ENCODE measurements at places on chromosomes 16 and 17.
A peak's percentile ranks its signal among the peaks of the same experiment; 100 is the strongest.

DNA sequence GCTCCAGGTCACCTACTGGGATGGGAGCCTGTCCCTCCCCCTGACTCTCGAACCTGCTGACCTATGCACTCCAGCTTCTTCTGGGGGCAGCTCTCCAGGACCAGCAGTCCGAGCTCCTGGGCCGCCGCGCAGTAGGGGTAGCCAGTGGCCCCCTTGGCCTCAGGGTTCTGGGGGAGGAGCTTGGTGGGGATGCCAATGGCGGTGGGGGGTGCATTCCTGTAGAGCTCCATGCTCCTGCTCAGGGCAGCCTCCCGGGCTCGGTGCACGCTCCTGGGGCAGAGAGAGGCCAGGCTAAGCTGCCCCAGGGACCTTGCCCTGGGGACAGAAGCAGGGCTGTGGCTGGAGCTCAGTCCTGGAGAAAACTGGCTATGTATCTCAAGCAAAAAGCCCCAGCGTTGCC is 7.7 kb upstream of the SPATA2L start:
- no peak for DNase-seq

DNA sequence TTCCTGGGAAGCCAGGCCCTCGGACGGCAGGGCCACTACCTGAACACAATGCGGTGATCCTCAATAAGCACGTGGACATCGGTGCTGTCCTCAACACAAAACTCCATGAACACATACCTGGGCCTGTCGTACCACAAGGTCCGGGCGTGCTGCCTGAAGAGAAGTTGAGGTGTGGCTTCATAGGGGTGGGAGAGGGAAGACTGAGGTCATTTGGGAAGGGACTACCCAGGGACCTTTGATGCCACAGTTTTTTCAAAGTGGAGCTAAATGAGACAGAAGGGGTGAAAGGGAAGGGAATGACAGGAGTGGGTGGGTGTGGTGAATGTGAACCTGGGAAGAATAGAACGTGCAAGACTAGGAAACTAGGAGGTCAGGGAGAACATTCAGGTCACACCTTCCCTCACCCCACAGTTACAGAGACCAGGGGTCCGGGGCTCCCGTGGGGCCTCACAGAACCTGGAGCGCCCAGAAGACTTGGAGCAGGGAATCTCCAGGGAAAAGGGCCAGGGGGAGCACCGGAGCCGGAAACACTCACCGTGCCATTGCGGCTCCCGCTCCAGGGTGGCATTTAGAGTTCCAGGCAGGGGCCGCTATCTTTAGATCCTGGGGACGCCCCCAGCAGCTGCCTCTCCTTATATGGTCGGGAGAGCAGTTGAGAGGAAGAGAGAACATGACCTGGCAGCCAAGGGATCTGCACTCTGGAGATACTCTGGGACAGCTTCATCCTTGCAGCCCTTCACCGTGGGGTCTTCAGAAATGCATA is at the start of gene PTGES3L:
Gene PTGES3L, minus strand, starts transcription at position 570 of the 763 bp plus-strand sequence. Its CDS starts 27 bp downstream, at position 543.
- DNase-seq: peak; percentile 3

DNA sequence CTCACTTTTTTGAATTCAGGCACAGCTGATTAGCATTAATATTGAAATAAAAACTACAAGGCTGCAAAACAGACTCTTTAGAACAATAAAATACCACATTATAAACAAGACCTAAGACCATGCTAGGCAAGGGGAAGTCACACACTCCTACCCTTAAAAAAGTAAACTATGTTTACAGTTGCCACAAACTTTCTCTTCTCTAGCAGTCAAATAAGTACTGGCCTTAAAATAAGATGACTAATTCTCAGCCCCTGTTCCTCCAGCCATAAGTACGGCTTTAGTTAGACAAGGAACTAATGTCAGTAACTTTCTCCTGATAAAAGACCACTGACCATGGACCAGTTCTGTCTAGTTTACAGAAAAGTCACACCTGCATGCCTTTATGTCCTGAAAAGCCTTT is 19.5 kb upstream of the CPHXL start:
- DNase-seq: no peak

DNA sequence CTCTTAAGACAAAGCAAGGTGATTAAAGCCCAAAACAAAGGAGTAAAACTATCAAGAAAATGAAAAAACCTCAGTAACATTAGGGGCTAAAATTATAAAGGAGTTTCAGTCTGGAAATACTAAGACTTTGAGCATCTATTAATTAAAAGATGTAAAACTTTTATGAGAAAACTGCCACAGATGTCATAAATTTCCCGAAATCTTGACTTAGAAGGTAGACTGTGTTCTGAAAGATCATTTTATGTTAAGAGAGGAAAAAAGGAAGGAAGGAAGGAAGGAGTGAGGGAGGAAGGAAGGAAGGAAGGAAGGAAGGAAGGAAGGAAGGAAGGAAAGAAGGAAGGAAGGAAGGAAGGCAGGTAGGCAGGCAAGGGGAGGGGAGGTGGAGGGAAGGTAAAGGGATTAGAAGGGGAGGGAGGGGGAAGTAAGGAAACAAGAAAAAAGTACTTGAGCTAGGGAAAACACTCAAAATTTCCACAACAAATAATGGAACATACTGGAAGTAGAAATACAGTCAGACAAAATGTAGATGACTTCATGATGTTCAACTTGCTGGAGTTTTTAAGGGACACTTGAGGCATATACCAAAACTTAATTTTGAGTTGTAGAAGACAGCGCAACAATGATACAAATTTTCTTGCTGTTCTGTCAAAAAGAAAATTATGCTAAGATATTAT is 2.0 kb downstream of the KRTAP4-5 start:
- DNase-seq: no peak

DNA sequence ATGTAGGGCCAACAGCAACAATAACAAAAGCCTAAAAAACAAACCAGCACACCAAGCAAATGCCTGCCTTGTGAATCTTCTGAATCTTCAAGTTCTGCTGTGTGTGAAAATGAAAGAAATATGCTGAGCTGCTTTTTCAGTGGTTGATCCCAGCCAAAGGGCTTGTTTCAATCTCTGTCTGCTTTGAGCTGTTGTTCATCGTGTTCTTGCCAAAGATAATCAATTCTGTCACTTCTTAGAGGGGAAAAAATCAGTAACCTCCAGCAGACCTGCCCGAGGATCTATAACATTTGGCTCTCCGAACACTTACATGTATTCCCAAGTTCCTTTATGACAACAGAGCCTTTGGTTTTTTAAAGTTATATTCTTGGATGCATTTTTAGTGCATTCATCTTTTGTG is 65.9 kb downstream of the VPS35L start:
- DNase-seq: no peak

GRCh38 chr17:57562184-57562698 is 182.9 kb downstream of the CCDC182 start:
- no peak for DNase-seq

DNA sequence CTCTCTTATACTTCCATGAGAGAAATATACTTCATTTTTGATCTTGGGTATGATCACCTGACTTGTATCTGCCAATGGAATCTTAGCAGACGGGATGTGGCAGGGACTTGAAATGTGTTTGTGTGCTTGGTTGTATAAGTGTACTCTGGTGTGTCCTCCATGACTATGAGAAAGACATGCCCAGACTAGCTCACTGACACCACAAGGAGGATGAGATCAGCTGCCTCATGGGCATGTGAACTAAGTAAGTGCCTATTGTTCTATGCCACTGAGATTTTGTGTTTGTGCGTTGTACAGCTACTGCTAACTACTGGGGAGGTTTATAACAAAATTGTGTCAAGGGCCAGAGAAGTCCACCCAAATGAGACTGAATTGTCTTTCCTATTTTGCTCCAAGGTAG is 402.2 kb upstream of the SALL1 start:
- DNase-seq: no peak

DNA sequence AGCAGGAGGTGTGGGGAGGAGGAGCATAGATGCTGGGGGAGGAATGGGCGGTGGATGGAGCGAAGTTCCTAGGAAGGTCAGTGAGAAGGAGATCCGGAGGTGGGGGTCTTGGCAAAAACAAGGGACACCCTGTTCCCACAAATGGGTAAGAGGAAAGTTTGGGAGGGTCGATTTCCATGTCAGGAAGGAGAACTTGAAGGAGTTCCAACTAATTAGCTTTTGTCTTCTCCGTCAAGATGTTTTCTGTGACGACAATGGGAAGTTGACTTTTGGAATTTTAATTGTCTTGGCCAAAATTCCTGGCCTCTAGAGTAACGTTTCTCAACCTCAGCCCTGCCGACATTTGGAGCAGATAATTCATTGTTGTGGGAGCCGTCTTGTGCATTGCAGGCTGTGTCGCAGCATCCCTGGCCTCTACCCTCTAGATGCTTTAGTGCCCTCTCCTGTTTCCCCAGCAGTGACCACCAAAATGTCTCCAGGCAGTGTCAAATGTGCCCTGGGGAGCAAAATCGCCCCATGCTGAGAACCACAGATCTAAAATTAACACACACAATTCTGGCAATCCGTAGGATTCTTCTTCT is 97.1 kb downstream of the PITPNC1 start:
- DNase-seq: no peak

DNA sequence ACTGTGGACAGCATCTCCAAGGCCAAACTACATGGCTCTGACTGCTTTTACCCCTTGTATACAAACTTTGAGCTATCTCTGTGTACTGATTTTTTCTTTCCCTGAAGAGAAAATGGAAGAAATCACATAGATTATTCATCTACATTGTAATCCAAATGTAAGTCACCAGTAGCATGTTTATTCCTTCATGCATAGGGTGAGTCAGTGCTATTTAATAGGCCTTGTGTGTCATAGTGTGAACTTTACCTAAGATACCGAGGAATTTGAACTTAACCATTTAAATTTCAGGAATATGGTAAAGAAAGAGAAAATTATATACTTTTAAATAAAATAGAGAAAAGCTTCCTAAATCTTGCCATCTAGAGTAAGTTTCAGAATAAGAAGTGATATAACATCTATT is 16.5 kb downstream of the PHKB start:
- DNase-seq: no peak

DNA sequence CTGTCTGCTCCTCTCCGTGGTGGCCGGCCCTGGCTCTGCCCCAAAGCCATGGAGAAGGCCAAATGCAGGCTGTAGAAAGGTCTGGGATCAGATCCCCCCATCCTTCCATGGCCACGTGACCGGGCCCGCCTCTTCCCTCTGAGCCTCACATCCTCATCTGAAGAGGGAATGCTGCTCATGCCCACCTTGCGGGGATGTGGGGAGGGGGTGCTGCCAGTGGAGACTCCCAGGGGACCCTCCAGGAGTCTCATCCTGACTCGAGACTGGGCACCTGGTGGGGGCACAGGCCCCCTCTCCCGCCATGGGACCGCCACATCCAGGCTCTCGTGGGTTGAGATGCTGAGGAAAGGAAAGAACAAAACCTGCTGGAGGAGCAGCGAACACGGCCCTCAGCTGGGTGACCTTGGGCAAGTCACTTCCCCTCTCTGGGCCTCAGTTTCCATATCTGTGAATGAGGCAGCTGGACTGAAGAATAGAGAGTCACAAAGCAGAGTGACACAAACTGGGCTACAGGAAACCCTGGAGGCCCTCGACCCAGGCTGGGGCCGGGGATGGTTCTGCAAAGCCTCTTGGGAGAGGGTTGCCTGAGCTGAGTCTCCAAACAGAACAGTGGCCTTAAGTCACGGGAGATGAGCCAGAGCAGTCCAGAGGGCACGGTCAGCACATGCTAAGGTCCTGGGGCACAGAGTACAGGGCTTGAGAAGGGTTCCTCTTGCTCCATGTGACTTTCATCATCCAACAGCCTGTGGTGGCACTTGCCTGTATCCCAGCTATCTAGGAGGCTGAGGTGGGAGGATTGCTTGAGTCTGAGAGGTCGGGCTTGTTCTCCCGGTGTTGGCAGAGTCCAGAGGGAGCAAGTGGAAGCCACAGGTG is 30.1 kb downstream of the SOCS1 start:
- DNase-seq: no peak

GRCh38 chr16:10849736-10850477 is 27.1 kb upstream of the CIITA start:
- DNase-seq: no peak

DNA sequence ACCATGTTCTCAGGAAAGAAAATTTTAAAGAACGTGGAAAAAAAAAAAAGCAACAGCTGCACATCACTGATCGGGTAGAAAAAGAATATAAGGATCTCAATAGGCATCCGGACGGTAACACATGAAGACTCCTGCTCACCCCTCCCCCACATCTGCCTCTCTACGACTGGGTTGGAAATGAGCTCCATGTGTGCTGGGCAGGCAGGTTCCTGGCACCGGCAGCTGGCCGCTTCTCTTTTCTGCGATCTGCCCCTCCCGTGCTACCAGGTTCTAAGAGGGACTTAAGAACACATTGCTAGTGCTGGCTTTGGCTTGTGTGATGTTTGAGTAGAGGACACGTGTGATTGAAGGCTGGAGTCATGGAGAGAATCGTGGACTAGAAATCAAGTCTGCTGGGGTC is 115.5 kb downstream of the AATF start:
- no peak for DNase-seq

GRCh38 chr17:38510421-38511149 is 82.3 kb downstream of the ARHGAP23 start:
- DNase-seq: no peak

DNA sequence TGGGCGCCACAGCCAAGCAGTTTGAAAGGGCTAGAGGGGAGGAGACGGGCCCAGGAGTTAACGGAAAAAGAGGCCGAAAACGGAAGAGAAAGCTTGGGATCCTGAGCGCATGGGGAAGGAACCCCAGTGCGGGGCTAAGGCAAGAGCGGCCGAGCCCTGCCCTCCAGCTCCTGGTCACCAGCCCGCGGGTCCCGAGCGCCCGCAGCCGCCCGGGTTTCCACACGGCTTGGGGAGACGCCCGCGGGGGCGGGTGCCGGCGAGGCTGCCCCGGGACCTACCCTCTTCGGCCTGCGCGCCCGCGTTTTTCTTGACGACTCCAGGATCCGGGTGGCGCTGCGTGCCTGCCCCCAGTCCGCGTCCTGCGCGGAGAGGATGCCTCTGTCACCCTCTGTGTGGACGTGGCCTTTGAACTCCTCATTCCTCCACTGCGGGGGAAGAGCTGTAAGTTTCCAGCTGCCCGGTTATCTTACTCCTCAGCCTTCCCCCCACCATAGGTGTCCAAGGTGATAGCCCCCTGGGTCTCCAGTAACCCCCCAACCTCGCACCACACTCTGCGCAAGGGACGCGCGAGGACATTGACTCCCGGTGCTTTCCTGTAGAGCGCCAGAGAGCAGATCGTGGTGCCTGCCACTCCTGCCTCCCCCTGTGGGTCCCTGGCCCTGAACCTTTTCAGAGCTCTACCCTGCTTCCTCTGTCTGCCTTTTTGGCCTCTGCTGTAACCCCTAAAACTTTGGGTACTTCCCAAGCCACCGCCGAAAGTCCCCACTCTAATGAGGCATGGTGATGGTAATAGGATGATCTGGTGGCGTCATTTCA is 1.7 kb upstream of the CDH11 start:
- DNase-seq: no peak
